SK-N-MC (cell line): ENCODE measurements at places on chromosomes 5 and 9.
A peak's percentile ranks its signal among the peaks of the same experiment; 100 is the strongest.

DNA sequence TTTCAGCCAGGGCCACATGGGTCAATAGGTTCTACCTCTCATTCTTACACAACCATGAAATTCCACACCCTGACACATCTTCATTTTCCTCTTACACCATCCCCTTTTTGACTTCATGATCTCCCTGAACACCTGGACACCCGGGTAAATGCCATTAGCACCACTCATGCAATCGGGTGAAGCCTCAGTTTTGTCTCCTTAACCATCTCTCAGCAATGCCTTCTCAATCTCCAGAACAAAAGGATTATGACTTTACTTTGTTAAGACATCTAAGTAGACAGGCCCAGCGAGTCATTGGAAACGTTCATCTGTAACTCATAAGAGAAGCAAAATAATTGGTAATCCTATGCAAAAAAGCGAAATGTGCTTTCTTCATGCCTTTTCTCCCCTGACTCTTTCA, 49.9 kb downstream of the ADAMTS12 start:
- no peak for DNase-seq

- no peak for DNase-seq
Measured at GRCh38 chr5:146880966-146881365, 2.4 kb upstream of the PPP2R2B start.

GRCh38 chr5:126062398-126063221, 360.6 kb upstream of the GRAMD2B start:
- DNase-seq, result no peak

DNA sequence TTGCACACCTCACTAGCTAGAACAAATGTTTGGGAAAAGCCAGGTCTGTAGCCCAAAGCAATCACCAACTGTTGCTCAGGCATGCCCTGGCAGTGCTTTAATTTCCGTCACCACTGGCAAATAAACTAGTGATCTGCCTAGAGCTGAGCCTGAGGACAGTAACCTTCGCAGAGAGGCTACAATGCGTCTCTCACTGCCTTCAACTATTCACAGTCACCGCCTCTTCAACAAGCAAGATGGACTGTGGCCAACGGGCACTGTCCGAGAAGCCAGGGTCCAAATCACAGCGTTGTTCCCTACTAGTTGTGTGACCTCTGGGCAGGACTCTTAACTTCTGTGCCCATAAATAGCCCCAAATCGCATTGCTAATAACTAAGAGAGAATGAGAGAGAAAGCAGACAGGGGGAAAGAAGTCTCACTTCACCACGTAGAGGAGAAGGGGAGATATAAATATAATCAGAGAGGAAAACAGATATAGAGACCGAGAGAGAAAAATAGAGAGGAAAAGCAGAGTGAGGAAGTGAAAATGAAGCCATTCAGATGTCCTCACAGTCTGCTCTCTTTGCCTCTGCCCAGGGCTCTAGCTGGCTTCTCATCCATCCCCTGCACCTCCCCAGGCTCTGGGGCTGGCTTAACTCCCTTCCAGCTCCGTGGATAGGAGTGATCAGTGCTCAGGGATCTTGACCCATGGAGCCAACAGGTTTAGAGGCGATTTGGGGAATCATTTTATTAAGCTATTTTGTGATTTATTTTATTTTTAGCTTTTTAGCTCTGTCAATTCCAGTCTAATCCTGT, 157.9 kb downstream of the ZDHHC21 start:
- no peak for DNase-seq

DNA sequence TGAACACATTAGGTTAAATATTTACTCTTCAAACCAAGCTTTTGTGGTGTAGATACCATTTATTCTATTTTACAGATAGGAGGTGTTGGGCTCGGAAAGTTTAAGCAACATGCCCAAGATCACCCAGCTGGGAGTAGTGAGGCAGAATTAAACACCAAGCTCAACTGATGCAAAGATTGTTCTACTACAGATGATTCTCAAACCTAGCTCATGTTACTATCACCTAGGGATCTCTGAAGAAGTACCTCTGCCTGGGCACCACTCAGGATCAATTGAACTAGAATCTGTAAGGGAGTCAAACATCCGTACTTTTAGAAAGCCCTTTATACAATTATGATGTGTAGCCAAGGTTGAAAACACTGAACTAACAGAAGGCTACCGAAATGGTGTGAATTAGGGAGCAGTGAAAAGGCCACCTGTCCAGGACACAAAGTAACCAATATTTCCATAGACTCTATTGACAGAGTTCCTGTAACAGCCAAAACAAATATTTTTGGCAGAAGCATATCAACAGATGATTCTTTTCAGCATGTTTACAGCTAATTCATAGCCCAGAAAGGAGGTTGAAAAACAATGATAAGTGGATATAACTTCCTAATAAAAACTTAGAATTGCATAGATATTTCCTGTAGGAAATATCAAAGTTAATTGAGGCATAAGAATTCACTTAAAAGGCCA, 158.5 kb upstream of the PTGER4 start:
- DNase-seq, result no peak

- no peak for DNase-seq
Measured at GRCh38 chr5:138753794-138754698, 821 bp downstream of the CTNNA1 start.

- no peak for DNase-seq
Measured at GRCh38 chr9:100990605-100991381, 37.7 kb upstream of the PLPPR1 start.

DNA sequence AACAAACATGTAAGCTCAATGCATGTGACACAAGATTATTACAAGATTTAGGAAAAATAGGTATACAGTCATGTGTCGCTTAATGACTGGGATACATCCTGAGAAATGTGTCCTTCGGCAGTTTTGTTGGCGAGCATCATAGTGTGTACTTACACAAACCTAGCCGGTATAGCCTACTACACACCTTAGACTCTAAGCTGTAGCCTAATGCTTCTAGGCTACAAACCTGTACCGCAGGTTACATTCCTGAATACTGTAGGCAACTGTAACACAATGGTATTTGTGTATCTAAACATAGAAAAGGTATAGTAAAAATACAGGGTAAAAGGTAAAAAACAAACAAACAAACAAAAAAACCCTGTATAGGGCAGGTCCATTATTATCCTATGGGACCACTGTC, 27.7 kb downstream of the MSX2 start:
- DNase-seq, result no peak

DNA sequence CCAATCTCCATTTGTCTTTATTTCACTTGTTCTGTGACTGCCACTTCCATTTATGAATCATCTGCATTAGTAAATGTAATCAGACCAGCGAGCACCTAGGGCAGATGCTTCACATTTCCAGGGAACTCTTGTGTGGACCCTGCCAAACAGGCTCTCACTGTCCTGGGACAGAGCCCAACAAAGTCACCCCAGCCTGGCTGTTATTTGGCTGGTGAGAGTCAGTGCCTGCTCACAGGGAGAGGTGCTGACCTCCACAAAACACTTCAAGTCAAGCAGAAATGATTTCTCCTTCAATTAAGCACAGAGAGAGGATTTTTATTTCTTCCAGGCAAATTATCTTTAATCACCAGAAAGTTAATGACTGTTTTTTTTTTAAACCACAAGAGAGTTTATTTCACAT, 568.0 kb downstream of the MTRR start:
- no peak for DNase-seq

DNA sequence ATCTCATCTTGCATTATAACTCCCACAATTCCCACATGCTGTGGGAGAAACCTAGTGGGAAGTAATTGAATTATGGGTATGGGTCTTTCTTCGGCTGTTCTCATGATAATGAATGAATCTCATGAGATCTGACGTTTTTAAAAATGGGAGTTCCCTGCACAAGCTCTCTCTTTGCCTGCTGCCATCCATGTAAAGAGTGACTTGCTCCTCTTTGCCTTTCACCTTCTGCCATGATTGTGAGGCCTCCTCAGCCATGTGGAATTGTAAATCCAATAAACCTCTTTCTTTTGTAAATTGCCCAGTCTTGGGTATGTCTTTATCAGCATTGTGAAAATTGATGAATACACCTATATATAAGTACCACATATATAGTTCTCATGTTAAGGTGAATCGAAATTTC, 961.7 kb upstream of the COX7C start:
- no peak for DNase-seq

GRCh38 chr5:13553896-13554295, 390.6 kb downstream of the DNAH5 start:
- no peak for DNase-seq

DNA sequence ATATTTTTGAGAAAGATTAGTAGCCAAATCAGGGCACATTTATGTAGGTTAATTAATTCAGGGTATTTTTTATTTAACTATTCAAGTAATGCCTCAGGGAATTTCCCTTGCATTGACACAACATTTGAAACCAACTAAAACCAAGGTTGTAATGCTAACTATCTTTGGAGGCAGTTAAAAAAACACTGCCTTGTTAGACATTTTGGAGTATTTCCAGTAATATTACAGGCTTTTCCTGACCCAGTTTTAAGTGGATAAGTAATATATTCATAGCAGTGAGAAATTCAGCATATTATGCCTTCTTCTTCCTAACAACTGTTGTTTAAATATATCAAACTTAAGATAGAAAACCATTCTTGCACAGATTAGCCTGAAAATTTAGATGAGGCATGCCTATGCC, 175.1 kb downstream of the TMC1 start:
- DNase-seq, result peak; percentile 62

- no peak for DNase-seq
Measured at GRCh38 chr9:136395345-136396218, 4.4 kb downstream of the SNAPC4 start.

DNA sequence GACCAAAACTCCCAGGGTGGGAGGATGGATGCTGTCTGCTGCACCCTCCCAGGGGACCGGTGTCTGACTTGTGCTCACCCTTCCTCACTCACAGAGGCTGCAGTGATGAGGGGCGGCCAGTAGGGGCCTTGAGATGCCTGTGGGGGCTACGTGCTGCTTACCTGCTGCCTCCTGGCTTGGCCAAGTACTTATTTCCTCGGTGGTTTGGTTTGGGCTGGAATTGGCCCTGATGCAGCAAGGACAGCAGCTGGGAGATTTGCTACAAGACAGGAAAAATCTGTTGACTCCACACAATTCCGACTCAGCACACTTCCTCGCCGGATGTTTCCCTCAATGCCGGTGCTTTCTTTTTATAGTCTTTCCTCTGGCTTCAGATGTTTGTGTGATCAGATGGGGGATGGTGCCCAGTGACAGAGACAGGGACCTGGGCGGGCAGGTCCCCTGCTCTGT, 6.6 kb downstream of the PCDH12 start:
- DNase-seq, result no peak

DNA sequence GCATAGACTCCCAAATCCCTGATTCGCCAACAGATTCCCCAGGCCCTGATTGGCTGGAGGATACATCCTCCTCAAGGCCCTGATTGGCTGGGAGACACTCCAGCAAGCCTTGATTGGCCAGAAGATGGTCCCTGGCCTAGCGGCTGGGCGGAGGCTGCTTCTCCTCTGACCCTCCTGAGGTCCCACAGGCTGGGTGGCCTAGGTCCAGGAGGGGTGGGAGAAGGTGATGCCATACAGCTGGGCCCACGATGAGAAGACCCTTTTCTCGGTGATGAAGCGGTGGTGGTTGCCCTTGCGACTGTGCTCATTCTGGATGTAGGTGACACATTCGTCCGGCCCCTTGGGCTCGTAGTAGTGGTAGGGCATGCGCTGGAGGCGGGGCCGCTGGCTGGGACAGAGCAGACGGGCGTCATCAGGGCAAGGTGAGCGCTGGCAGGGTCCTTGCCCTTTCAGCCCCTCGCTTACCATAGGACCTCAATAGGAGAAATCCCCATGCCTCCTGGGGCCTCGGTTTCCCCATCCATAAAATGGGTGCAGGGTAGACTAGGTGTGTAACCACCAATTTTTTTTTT, 9.0 kb upstream of the AK1 start:
- DNase-seq, result no peak

DNA sequence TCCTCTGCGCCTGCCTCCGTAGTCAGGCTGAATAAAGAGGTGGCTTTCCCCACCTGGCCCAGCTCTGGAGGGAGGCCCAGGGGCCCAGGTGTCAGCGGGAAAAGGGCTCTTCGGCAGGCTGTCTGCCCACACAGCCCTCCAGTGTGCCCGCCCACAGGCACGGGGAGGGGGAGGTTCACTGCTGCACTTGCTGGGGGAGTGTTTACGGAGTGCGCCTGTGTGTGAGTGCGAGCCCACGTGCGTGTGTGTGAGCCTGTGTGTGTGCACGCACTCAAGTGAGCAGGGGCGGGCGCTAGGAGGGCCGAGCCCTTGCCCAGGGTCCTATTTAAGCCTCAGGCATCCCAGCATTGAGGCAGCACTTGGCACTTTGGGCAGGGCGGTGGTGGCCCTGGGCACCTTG, 10.9 kb downstream of the DNLZ start:
- no peak for DNase-seq

GRCh38 chr9:36037549-36038122, 923 bp downstream of the RECK start:
- DNase-seq, result no peak

DNA sequence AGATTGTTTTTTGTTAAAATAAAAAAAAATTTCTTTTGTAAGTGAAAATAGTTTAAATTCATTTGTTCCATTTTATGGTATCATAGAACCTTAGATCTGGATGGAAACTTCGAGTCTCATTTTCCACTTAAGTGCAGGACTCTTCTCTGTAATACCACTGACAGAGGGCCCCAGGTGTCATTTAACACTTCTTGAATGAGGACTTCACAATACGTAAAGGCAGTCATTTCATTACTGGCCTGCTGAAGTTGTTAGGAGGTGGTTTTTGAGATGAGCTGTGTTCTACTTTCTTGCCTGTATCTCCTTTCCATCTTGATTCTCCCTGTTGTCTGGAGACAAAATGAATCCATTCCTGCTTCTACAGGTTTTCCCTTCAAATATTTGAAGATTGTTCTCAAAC, 455.3 kb downstream of the DMRT2 start:
- DNase-seq, result no peak

DNA sequence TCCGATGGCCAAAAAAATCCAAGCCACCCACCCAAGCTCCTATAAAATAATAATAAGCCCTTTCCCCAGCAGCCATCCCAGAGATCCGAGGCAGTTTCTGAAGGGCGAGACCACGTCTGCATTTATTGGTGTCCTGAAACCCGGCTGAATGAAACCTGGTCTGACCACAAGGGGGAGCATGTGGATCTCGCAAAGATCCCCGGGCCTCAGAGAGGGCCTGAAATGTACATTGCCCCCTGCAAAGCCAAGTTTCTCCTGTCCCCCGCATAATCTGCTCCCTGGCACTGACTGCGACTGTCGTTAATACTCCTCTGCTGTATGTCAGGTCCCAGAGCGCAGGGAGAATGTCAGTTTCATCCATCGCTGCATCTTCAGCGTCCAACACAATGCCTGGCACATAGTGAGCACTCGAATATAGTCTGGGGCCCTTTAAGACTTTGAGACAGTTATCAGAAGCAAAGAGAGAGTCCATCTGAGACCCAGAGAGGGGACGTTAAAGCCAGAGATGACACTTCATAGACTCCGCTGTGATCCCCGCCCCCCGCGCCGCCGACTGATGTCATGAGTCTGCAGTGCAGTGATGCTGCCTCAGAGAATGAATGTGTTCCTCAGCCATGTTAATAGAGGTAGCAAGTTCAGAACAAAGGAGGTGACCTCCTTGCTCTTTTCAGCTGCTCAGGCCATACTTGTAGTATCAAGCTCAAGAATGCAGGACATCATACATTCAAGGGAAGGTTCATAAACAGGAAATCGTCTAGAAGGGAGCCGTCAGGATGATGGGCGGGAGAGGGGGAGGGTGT, 74.5 kb upstream of the BARHL1 start:
- peak; percentile 16 for DNase-seq
